ENCODE measurements at places on chromosomes 13 and 19. TPM values are rescaled to one million over a fixed set of nuclear protein-coding genes. Genes with fewer than 3 reads are reported as not detected.

TM9SF2 gene
- 134 TPM for total RNA-seq

CATSPERD gene
- total RNA-seq: not detected

ZNF677 gene
- total RNA-seq: not detected

SYMPK gene
- 28.3 TPM for total RNA-seq

TUBA3C gene
- total RNA-seq: not detected

IZUMO1 gene
- total RNA-seq: not detected

ATXN8OS gene
- not detected for total RNA-seq

PODNL1 gene
- total RNA-seq: not detected

PSG6 gene
- not detected for total RNA-seq

SCN1B gene
- 0.54 TPM for total RNA-seq

NRTN gene
- total RNA-seq: not detected

FOXO1 gene
- 27.6 TPM for total RNA-seq

PABPC3 gene
- 0.14 TPM for total RNA-seq

CCL25 gene
- total RNA-seq: not detected

MRPL4 gene
- total RNA-seq: 78.6 TPM

TTC9B gene
- total RNA-seq: not detected

SH2D3A gene
- 3.3 TPM for total RNA-seq

FXYD3 gene
- total RNA-seq: not detected

RABAC1 gene
- 270 TPM for total RNA-seq

All from Karpas-422 (cell line).